ENCODE measurements at places on chromosomes 11 and 22.

GRCh38 chr22:25176175-25176574, 23.5 kb upstream of the CRYBB3 start:
- no peak for DNase-seq

- no peak for DNase-seq
These were observed 93.3 kb downstream of the SGSM3 start for GRCh38 chr22:40463683-40464082.

DNA sequence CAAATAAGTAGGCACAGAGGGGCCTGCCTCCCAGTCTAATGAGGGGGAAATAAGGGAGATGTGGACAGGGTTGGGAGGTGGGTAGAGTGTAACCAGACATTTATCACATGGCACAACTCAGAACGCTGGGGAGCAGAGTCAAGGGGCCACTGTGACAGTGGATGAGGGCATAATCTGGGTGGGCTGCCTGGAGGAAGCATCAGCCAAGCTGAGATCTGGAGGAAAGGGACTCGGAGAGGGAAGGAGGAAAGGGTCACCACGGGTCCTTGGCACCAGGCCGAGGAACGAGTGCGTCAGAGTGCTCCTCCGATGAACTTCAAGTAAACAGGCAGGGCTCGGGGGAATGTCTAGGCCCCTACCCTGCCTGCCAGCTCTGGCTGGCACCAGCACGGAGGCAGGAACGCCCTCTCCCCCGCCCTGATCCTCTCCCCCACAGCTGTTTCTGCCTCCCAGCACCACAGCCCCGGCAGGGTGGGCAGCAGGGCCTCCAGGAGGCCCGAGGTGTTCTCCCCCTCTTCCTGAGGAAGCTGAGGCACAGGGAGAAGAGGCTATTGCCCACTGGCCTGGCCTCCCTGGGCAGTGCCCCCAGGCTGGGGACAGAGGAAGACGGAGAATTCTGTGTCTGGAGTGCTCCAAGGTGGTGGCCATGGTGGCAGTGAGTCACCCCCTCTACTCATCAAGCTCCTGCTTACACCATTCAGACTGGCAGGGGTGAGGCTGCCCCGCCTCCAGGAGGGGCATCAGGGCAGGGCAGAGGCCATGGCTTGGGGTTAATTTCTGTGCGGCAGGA, 4.2 kb downstream of the ALDH3B1 start:
- peak; percentile 79 for DNase-seq

DNA sequence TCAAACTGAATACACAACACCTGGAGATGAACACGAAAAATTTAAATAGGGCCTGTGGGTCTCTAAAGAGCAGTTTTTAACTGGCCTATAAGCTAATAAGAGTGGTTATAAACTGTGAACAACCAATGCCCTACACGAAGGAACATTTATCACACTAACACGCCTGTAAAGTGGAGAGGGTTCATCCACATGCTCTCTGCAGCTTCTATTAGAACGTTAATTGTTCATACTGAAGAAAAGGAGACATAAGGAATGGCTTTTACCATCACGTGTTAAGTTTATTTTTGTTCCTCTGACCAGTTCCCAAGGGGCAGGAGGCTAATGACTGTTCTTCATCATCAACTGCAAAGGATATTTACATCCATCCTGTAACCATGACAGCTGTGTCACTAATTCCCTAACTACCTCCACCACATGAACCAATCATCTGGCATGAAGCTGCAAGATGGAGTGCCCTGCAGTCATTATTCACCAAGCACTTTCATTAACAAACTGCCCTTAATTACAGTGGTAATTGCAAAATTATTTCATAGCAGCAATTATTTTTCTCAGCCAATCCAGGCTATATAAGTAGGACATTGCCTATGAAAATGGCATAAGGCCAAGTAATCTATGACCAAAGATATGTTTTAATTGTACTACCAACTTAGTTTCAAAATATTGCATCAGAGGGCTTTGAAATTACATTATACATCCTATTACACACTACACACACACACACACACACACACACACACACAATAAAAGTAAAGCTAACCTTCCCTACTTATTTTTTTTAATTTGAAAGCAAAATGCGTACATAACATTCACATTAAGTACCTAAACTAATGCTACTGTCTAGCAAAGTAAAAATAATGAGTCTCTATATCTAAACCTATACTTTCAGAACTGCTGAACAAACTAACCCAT, 186.7 kb downstream of the CADM1 start:
- peak; percentile 38 for DNase-seq

DNA sequence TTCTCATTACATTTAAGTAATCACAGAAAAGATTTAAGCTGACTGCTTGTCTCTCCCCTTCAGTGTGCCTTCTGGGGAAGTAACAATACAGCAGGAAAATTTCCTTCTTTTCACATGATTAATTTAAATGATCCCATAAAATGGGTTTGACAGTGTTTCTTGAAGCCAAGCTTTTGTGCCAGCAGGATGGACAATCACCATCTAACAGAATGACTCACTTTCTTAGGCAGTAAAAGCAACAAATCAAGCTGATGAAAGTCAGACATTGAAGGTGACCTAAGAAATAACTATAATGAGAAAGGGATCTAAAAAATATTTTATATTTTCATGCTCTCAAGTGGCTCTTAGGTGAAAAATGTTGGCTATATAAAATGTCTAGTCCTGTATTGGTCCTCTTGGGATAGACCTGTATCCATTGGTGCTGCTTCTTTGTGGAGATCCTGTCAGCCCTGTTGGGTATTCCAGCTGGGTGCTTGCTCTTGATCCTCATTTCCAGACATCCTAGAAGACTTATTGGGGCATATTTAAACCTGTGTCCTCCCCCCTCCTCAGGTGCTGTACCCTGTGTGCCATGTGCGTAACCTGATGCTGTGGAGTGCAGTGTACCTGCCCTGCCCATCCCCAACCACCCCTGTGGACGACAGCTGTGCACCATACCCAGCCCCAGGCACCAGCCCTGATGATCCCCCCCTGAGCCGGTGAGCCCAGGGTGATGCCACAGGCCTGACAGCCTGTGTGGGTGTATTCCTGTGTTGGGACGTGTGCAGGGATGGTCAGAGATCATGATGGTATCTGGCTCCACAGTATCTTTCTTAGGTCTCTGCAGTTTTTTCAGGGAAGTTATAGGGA, 62.7 kb upstream of the HORMAD2 start:
- DNase-seq = peak; percentile 65

DNA sequence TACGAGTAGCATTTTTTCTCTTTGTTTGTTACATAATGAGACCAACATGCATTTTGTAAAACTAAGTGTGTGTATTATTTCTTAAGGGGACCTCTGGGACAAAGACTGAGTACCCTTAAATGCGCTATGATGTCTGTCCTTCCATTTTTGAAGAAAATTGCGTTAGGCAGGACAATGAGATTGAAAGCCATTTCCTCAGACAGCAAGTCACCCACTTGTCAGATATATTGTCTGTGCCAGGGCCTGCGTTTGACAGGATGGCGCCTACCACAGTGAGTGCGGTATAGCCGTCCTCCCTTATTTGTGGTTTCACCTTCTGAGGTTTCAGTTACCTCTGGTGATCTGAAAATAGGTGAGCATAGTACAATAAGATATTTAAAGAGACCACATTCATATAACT, 2.2 kb downstream of the AP2A2 start:
- no peak for DNase-seq

DNA sequence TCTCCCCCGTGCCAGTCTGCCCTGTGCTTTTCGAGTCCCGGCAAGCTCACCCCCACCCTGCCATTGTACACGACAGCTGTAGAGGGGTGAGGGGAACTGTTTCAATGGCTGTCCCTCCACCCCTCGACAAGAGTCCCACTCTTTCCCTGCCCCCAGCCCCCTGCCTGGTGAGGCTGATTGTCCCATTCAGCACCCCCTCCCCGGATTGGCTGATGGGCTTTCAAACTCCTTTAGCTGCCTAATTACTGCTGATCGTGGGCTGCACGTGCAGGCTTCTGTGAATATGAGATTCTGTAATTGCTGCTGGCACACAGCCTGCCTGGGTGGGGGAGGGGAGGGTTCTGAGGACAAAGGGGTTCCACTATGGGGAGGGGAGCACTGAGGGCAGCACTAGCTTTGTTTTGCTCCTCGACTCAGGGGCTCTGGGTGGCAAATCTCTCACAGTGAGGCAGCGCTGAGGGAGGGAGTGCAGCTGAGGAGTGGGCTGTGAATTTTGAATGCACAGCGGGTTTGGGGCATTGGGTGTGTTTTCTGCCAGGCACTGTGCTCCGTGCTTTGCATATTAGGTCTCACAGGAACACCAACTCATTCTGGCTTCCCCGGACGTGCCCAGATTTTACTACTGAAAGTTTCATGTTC, 42.6 kb upstream of the ACCSL start:
- no peak for DNase-seq

DNA sequence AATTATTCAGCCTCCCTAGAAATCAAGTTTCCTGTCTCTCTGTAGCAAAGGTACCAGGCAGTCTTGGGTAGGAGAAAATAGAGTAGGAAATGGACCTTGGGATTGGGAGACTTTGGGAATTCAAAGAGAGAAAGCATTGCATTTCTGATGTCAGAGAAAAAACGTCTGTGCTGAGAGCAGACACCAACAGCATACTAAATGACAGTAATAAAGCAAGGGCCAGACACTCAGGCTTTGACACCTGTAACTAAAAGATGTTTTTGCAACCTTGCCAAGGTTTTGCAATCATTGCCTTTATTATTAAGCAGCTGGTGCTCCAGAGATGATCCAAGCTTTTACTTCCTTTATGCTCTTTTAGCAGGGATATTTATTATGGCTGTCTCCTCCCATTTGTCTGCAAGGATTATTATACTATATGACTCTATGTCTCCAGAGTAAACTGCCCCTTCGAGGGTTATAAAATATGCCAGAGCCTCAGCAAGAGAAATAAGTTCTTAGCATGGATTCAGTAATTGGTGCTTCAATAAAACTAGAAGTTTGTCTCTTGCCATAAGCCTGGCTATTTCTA, 85.2 kb upstream of the GRAMD1B start:
- DNase-seq = no peak

DNA sequence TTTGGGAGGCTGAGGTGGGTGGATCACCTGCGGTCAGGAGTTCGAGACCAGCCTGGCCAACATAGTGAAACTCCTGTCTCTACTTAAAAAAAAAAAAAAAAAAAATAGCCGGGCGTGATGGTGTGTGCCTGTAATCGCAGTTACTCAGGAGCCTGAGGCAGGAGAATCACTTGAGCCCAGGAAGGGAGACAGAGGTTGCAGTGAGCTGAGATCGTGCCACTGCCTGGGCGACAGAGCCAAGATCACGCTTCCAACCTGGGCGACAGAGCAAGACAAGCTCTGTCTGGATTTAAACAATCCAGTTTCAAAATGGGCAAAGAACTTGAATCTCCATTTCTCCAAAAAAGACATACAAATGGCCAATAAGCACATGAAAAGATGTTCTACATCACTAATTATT, 12.5 kb downstream of the LMO2 start:
- DNase-seq = no peak

DNA sequence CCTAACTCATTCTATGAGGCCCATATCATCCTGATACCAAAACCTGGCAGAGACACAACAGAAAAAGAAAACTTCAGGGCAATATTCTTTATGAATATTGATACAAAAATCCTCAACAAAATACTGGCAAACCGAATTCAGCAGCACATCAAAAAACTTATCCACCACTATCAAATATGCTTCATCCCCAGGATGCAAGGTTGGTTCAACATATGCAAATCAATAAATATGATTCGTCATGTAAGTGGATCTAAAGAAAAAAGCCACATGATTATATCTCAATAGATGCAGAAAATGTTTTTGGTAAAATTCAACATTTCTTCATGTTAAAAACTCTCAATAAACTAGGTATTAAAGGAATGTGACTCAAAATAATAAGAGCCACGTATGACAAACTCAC, 40.9 kb downstream of the JRKL start:
- no peak for DNase-seq

DNA sequence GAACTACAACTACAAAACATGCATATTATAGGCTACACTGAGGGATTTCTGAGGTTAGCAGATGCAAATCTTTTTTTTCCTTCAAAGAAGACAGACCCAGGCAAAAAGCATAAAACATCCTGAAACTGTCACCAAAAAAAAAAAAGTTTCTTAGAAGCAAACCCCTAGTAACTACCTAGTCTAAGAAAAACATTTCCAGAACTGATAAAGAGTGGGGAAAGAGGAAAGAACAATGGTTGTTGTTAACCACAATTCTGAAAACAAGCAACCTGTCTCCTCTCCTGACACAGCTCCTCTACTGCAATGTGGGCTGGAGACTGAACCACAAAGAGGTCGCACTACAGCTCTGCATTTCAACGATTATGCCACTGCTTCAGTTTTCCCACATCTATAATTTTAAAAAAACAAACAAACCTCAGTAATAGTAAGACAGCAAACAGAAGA, 15.0 kb downstream of the DENND5A start:
- peak; percentile 71 for DNase-seq

DNA sequence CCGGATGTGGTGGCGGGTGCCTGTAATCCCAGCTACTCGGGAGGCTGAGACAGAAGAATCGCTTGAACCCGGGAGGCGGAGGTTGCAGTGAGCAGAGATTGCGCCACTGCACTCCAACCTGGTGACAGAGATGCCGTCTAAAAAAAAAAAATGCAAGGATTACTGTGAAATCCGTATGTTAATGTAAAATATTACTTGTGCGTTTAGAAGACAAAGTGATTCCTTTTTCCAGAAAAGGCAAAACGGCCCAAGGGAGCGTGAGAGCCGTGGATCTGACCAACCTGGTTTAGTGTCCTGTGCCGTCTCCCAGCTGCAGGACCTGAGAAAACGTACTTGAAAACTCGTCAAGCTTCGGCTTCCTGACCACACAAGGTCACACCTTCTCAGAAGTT, 905 bp downstream of the HDHD5 start:
- no peak for DNase-seq

DNA sequence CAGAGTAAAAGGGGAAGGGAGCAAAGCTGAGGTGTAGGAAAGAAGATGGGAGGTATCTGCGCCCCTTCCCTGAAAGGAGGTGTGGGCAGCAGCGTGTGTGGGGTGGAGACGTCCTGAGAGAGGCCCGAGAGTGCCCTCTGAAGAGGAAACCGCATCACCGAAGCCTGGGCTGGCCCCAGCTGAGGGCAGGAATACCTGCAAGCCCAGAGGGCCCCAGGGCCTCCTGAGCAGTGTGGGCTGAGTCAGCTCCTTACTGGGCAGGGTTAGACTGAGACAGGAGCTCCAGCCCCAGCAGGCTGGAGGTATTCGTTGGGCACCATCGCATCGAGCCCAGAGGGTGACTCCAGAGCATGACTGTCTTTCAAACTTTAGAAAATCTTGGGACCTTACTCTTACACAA, 534.0 kb upstream of the B3GAT1 start:
- DNase-seq = no peak

- no peak for DNase-seq
These were observed 21.2 kb upstream of the ISX start for GRCh38 chr22:35044607-35045390.

DNA sequence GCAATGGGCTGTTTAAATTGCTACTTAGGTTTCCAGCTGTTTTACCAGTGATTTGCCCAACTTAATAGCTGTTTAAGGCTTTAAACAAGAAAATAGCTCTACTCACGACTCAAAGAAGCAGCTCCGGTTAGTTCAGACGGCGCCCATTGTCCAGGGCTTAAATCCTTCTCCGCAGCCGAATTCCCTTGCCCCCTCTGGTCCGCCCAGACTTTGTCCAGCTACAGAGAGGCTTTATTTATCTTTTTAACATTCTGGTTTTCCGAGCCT, 20.9 kb upstream of the SCUBE1 start:
- no peak for DNase-seq

GRCh38 chr11:77035039-77035438, 841 bp downstream of the B3GNT6 start:
- DNase-seq = no peak
